Fibroblast of skin of back (primary cell): ENCODE measurements at places on chromosomes 1 and 21.

- DNase-seq: no peak
These were observed 6.0 kb upstream of the TSHB start for GRCh38 chr1:115023593-115023992.

GRCh38 chr1:206065547-206066145 is 12.7 kb downstream of the RHEX start:
- no peak for DNase-seq

GRCh38 chr21:46459024-46459355 is 299 bp downstream of the DIP2A start:
- DNase-seq: no peak

DNA sequence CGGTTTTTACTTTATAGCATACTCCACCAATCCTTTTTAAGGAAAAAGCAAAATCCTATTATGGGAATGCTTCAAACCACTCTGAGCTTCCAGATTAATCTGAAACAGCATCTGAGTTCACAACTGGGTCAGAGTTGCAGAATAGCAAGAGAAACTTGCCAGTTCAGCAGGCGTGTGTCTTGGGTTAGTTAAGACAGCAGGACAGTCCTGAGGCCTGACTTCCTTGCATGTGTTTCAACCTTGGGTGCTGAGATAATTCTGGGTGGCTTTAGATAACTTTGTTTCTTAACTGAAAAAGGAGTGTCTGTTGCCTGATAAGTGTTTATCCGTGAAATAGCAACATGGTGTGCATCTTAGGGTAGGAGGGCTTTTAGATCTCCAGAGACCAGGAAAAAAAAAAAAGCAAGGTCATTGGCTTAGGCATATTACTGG is 169.2 kb downstream of the DHRS3 start:
- DNase-seq: peak; percentile 35

GRCh38 chr1:240925273-240925672 is 313.3 kb upstream of the GREM2 start:
- no peak for DNase-seq

DNA sequence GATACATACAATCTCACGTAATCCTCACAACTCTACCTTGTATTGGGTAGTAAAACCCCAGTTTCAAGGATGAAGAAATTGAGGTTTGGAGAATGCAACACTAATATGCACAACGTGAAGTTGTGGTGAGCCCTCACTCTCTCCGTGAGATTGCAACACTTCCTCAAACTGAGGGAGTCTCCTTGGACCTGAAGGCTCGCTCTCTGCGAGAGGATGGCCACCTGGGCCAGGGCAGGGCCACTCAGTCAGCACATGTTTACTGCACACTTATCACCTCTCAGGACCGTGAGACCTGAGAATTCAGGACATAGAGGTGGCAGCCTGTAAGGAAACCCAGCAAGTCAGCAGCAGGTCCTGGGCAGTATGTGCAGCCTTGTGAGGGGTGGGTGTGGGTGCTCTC is 8.7 kb downstream of the SH3BP5L start:
- DNase-seq: no peak
